ENCODE measurements at places on chromosomes 12 and 14.

- no peak for DNase-seq
These were observed 135.8 kb downstream of the SSPN start for GRCh38 chr12:26331136-26331535.

DNA sequence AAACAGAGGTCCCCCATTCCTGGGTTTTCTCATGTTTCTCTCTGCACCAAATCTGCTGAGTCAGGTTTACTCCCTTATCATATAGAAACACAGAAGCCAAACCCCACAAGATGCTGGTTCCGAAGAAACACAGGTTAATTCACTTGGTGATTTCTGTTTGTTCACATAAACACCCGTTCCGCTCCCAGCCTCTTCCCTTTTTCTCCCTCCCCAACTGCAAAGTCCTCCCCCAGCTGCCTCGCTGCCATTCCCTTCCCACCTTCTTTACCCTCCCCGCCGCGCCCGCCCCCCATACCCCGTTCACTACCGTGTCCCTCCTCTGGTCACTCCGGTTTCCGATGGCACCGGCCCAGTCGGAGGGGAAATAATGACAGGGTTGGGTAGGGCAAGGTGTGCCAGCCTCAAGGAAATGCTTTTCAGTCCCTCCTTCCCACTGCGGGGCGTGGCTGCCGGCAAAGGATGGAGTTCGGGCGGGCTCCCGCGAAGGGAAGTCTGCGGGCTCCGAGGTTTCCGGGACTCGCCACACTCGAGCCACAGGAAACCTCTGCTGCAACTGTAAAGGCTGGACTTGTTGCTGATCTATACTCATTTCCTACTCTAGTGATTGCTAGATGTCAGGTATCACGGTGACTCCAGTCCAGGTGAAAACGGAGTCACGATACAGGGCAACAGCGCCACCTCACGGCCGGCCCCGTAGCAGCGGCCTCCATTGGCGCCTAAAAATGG, at the start of gene STYK1:
STYK1 (minus strand) TSS at position 394 of the 726 bp plus-strand sequence. CDS start 39,434 bp downstream, outside the sequence.
- peak; percentile 78 for DNase-seq

GRCh38 chr12:87939182-87939581, 90.0 kb downstream of the C12orf50 start:
- no peak for DNase-seq

DNA sequence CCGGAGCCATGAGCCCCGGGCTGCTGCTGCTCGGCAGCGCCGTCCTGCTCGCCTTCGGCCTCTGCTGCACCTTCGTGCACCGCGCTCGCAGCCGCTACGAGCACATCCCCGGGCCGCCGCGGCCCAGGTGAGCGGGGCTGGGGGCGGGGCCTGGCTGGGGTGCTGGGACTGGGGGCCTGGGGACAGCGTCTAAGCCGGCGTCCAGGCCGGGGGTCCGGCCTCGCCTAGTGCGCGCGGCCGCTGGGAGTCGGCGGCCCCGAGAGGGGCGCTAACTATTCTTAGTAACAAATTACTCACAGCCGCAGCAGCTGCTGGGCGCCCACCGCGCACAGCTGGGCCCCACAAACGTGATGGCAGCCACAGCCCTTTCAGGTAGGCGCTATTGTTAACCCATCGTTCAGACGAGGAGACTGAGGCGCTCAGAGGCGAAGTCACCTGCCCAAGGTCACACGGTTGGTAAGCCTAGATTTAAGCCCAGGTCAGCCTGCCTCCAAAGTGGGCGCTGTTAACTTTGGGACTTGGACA, 374 bp downstream of the CYP46A1 start:
- DNase-seq: no peak

GRCh38 chr12:124774462-124775167, 89.0 kb downstream of the SCARB1 start:
- no peak for DNase-seq

- DNase-seq: no peak
These were observed 176.0 kb downstream of the DACT1 start for GRCh38 chr14:58813745-58814144.

DNA sequence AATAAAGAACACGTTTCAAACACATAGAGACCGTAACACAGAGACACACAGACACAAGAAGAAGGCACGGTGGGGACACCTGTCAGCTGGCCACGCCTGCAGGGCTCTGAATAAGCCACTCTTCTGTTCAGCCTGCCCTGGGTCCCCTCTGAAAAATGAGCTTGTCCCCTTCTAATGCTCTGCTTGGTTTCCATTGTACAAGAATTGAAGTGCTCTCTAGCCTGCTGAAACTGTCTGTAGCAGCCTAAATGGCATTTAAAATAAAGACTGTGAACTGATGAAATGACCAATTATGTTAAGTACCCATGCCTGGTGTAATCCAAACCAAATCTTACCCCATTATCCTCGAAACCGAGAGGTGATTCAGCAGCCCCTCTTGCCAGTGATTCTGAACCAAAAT, 139.8 kb downstream of the FOXN3 start:
- no peak for DNase-seq
